ENCODE measurements at places on chromosomes 3 and 15.

GRCh38 chr3:37096288-37096687, 78.1 kb downstream of the LRRFIP2 start:
- DNase-seq = no peak

DNA sequence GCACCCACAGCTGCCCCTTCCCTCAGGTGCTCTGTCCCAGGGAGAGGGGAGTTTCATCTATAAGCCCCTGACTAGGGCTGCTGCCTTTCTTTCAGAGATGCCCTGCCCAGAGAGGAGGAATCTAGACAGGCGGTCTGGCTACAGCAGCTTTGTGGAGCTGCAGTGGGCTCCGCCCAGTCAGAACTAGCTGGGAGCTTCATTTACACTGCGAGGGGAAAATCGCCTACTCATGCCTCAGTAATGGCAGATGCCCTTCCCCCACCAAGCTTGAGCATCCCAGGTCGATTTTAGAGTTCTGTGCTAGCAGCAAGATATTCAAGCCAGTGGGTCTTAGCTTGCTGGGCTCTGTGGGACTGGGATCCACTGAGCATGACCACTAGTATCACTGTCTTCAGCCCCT, 181.2 kb upstream of the RARB start:
- no peak for DNase-seq

- DNase-seq = no peak
These were observed 28.5 kb downstream of the KLHL25 start for GRCh38 chr15:85766001-85766831.

DNA sequence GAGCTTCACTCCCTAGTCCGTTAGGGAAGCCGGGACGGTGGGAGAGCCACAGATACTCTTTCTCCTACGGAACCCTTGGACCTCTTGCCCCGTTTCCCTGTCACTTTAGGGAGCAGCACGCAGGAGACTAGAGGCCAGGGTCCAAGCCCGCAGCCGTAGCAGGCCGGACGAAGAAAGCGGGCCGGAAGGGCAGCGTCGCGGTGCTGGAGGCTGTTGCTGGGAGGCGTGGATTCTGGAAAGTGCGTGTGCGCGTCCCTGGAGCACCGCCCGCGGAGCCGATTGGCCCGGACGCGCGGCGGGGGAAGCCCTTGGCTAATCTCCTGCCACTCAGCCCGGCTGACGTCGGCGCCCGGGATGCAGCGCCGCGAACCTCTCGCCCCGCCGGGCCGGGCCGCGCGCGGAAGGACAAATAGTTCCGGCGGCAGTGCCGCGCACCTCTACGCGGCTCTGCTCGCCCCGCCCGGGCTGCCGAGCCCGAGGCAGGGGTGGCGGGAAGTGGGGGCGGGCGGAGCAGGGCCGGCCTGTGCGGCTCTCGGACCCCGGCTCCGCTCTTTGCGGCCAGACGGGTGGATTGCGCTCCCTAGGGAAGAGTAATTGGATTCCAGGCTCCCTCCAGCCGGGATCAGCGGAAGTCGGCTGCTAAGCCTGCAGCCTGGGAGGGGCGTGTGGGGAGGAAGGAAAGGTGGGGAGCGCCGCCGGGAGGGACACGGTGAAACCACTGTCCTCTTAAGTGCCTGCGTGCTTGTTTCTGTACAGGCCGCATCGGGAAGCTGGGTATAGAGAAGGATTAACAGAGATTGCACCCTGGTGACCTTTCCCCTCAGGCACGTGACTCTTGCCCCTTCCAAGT, 31.3 kb upstream of the TCF12 start:
- peak; percentile 26 for DNase-seq

GRCh38 chr3:134793562-134793961, 1.5 kb upstream of the EPHB1 start:
- no peak for DNase-seq

- DNase-seq = no peak
These were observed 707.8 kb downstream of the TUSC7 start for GRCh38 chr3:117417411-117417810.

DNA sequence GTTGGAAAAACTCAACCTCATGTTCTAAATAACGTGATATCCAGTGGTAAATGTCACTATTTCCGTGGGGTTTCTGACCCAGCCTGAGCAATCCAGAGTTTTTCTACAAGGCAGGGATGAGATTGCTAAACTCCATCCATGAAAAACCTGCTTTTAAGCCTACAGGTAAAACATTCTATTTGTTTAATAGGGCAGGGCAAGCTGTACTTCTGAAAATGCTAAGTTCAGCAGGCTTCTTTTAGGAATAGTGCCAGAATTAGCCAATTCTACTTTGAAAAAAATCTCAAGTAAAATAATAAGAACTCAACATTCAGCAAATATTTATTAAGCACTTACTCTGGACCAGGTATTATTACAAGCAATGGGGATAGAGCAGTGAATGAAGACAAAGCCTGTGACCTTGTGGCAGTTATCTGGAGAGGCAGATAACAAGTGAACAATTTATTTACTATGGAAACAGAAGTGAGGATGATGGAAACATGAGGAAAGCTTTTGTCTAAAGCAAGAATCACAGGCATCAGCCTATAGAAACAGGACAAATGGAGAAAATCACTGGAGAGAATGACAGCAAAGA, 13.3 kb downstream of the RPSA start:
- no peak for DNase-seq

GRCh38 chr3:9153904-9154619, 95.4 kb downstream of the SRGAP3 start:
- no peak for DNase-seq

DNA sequence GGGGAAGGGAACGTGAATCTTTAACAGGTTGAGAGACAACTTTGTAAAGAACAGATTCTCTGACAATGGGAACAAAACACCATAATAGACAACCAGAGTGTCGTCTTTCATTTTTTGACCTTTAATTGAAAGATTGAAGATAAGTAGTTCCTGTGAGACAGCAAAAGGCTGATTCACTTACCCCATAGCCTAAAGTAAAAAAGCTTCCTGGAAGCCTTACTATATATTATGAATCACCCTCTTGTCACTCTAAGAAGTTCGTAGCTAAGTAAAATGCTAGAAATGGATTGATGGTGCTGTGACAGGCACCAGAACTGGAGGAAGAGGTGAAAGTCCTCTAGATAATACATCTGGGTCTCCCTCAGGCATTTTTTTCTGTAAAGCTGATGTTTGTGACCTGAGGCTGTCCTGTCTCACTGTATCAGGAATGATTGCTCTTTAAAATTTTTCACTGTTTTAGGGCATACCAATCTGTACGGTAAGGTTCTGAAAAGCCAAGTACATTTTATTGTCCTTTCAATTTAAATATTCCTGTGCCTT, 824.6 kb upstream of the SEMA6D start:
- no peak for DNase-seq

GRCh38 chr3:34218706-34219385, 420.4 kb downstream of the PDCD6IP start:
- no peak for DNase-seq

- DNase-seq = no peak
These were observed 78.6 kb downstream of the TRIM42 start for GRCh38 chr3:140756240-140757016.

DNA sequence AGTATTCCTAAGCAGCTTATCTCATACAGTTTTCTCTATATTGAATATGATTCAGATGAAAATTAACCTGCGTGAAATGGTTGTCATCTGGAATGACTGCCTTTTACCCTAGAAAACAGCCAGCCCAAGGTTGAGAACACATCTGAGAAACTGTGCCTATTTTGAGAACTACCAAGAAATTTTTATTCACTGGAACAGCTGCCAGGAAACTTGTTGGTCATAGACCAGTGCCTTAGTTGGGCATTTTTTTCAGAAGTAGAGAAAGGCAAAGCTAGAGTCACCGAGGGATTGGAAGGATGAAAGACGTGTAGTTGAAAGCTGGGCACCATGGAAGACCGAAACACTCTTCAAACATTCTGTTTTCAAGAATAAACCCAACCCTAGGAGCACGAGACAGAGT, 277.1 kb downstream of the LPP start:
- DNase-seq = no peak

DNA sequence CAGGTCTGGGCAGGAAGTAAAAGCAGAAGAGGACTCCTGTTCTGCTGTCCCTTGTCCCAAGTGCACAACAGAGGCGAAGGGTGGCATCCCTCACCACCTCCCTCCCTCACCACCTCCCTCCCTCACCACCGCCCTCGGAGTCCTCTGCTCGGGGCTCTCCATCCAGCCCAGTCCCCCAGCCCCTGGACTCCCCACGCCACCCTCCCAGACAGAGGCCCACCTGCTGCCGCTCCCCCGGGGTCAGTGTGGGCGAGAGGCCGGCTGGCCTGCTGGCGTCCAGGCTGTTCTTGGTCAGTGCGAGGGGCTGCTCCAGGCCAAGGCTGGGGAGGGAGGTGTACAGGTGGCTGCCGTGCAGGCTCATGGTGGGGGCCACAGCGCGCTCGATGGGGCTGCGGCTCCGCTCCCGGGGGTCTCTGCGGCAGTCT, 79.1 kb downstream of the VGLL4 start:
- no peak for DNase-seq

DNA sequence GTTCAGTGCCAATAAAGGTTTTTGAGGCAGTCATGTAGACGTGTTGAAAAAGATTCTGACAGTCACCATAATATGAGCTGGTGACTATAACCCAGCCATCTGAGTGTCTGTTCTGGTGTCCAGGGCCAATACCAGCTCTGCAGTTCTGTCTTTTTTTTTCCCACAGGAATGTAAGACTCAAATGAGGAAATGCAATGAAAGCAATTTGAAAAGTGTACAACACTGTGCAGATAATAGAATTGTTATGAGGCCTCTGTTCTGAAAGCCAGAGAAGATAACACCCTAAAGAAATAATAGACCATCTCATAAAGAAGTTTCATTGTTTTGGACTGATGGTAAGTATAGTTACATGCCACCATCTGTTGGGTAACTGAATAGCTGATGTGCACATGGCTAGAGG, 57.1 kb downstream of the CLDN1 start:
- no peak for DNase-seq

DNA sequence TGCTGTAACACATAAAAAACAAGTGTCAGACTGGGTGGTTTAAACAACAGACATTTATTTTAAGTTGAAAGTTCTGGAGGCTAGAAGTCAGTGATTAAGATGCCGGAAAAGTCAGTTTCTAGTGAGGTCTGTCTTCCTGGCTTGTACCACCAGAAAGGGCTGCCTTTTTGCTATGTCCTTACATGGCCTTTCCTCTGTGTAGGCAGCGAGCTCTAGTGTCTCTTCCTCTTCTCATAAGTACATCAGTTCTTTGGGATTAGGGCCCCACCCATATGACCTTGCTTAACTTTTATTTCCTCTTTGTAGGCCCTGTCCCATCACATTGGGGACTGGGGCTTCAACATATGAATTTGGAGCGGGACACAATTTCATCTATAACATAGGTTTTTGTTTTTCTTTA, 128.0 kb downstream of the BBX start:
- no peak for DNase-seq

GRCh38 chr3:171187706-171188290, 161.3 kb upstream of the SLC2A2 start:
- no peak for DNase-seq

DNA sequence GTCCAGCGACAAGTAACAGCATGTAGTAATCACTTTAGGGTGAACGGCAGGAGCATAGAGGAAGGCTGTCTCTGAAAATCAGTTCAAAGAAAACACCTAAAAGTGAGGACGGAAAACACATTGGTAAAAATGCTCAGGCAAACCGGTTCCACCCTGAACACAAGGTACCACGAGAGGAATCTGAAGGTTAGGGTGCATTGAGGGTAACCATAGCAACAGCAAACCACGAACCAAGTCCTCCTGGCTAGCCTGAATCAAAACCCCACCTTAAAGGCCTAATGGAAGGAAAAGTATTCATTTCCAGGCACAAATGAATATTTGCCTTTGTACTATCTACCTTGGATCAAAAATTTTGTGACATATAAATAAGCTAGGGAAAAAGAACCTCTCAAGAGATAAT, 315.0 kb downstream of the OCA2 start:
- DNase-seq = no peak

- no peak for DNase-seq
These were observed 154.1 kb downstream of the NUP210 start for GRCh38 chr3:13266005-13266404.

GRCh38 chr3:136465296-136465695, 215.2 kb downstream of the PCCB start:
- DNase-seq = no peak

GRCh38 chr3:126424751-126425150, 30.0 kb downstream of the CFAP100 start:
- no peak for DNase-seq

GRCh38 chr3:35624698-35625097, 14.6 kb upstream of the ARPP21 start:
- DNase-seq = no peak

GRCh38 chr15:36884518-36884875, 215.9 kb downstream of the MEIS2 start:
- no peak for DNase-seq

DNA sequence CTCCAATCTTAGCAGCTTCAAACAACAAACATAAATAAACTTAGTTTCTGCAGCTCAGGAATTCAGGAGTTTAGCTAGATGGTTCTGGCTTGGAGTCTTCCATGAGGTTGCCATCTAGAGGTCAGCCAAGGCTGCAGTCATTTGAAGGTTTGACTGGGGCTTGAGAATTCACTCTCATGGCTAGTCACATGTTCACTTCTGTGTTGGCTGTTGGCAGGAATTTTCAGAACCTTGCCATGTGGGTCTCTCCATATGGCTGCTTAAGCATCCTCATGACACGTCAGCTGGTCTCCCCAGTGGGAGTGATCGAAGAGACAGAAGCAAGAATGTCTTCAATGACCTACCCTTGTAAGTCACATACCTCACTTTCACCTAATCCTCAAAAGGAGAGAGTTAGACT, 269.2 kb upstream of the CNTN3 start:
- DNase-seq = no peak

GRCh38 chr3:160677459-160677881, 510 bp downstream of the ARL14 start:
- no peak for DNase-seq

GRCh38 chr15:67840749-67841512, 1.1 kb upstream of the RNU6-1 start:
- no peak for DNase-seq

DNA sequence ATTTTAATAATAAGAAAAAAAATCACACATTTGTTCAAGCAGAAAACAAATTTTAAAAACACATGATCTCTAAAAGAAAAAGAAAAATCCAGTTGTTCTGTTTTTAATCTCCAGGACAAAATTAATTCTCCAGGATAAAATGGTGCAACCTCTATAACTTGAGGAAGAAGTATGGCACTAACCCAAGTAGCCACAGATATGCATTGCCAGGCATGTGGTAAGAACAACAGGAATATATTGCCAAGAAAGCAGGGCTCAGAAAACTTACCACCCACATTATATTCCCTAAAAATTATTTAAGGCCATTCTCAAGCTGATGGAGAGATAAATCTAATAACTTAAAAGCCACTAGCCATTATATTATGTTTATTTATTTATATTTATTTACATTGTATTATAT, 295.7 kb upstream of the TMCO5A start:
- no peak for DNase-seq

DNA sequence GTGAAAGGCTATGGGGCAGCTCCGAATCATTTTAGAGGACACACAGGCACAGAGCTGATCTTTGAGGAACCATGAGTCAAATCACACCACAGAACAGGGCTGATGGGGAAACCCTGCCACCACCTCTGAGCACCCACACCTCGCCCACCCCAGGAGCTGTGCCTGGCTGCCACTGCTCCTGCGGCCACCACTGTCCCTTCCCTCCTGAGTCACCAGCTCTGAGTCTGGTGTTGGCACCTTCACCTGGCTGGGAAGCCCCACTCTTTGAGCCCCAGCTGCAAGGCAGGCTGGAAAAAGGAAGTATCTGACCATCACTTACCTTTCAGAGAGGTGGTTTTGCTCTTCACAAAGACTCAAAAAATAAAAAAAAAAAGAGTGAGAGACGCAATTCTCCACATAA, 63.6 kb upstream of the MEF2A start:
- no peak for DNase-seq
